ENCODE measurements at places on chromosomes 1 and 21. TPM values are rescaled to one million over a fixed set of nuclear protein-coding genes. Genes with fewer than 3 reads are reported as not detected.

Gene FCRL2
- not detected for total RNA-seq

Gene DYNLT5
- total RNA-seq, result not detected

Gene ITLN1
- total RNA-seq, result not detected

Gene TTLL7
- total RNA-seq, result 5.4 TPM

Gene PRDM2
- total RNA-seq, result 10.4 TPM

Gene PYHIN1
- total RNA-seq, result not detected

Gene LCE3E
- total RNA-seq, result not detected

Gene KRTAP19-1
- not detected for total RNA-seq

Gene SPRR2B
- not detected for total RNA-seq

Gene NR5A2
- 0.03 TPM for total RNA-seq

Gene ALPL
- total RNA-seq, result 410 TPM

Gene CLEC20A
- total RNA-seq, result not detected

Gene CELA2B
- total RNA-seq, result not detected

GRCh38 chr1:183636334-183636682 lies 725 bp upstream of the ARPC5 start:
- DNase-seq, result no peak

DNA sequence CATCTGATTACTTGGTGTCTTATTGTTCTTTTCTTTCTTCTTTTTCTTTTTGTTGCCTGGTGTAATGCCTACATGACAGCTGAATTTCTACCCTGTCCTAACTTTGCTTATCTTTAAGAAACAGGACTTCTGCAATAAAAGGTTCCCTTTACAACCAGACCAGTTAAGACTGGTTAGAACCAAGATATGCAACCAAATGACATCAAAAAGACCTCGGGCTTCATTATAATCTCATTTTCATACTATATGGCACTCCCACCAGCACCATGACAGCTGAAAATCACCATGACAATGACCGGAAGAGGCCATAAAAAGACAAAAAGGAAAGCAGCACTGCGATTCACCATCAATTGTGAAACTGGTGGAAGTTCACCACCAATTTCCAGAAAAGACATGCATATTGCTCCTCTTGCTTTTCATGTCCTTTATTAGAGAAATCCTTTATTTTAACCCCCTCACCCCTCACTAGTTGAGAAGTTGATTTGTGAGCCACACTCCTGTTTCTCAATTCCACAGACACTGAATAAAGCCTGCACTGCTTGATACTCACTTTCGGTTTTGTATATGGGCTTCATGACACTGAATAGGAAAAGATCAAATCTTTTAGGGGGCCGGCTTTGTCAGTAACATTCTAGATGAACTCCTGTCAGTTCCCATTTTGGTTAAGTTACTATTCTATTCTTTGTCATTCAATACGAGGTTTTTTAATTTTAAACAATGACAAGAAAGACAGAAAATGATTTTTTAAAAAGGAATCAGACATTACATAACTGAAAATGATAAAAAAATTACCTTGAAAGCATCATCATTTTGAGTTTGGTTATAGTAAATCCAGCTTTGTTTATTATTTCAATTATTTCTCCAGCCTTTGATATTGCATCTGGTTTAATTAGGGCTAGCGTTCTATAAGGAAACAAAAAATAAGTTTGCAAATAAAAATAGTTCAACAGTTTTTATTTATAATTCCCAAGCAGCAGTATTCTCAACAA lies 58.1 kb downstream of the NME7 start:
- DNase-seq, result no peak

GRCh38 chr1:108843390-108844137 lies 13.3 kb downstream of the AKNAD1 start:
- no peak for DNase-seq

DNA sequence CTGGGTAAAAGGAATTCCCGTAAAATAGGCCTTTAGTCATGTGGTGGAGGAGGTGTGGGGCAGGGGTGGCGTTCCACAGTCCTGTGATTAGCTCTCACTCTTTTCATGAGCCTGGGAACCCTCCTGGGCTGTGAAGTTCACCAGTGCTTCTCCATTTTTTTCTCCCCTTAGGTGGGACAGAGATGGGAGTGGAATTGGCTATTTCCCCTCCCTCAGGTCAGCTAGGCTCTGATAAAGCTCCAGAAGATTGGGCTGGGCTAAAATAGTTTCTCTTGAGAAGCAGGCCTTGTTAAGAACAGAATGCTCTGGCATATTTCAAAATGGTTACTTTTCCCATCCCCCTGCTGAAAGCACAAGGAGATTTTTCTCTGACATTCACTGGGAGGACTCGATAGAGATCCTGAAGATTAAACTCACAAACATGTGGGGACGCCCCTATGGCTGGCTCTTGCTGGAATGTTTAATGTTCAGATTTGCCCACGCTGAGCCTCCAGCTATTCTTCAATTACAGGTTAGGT lies 33.4 kb upstream of the SLC2A1 start:
- no peak for DNase-seq

- no peak for DNase-seq
Observed at GRCh38 chr21:29243188-29243587, 55.5 kb upstream of the BACH1 start.

GRCh38 chr1:70142075-70142474 lies 63.3 kb downstream of the LRRC40 start:
- no peak for DNase-seq

DNA sequence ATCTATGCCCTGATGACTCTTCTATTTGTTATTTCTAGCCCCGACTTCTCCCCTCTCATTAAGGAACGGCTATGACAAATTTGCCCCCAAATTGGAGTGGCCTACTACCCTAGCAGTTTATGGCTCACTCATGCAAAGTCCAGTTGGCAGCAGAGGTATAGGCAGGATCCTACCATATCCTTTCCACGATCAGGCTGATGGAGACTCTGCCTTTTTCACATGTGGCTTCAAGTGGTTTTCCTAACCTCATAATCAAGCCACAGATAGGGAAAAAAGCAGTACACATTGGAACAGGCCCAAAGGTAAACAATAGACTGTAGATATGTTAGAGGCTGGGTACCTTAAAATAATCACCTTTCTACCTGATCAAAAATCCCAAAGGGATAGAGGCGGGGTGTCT lies 292.5 kb downstream of the NCAM2 start:
- no peak for DNase-seq

- DNase-seq, result no peak
Observed at GRCh38 chr1:73097917-73098316, 815.6 kb upstream of the NEGR1 start.

DNA sequence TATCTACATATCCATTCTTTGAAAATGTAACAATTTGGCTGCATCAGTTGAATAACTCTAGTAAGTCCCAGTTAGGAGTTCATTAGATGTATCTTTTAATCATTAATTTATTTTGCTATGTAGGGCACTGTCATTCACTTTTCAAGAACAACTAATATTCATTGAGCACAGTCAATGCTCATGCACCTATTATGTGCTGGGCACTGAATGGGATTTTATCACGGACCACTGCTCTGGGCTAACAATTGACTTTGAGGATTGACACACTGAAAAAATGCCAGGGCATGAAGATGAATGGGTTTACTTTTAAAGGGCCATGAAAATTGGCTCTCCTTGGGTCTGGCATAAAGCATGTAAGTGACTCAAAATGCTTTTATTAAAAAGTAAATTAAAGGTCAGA lies 375.2 kb downstream of the PLPP3 start:
- no peak for DNase-seq

DNA sequence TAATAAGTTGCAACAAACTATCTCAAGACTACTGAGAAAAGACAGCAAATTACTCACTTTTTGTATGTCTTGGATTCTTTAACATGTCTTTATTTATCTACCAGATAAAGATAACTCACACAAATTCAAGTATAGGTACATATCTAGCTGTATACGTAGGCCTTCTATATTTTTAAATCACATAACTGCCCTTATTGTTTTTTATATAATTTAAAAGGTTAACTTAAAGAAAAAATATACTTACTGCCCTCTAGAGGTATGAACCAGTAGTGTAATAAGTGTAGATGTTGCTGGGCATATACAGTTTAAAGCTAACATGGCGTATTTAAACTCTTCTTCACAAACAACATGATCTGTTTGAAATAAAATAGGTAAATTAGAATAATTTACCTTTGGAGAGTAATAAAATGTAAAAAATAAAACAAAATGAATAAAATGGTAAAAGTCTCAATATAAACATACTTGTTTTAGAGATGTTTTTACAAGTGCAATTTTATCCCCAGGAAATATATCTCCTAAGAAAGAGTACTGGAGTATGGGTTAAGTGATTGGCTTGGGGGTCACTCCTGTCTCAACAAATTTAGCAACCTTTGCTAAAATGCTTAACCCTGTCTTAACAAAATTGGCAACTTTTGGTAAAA lies 235.2 kb downstream of the KCNT2 start:
- DNase-seq, result peak; percentile 15

DNA sequence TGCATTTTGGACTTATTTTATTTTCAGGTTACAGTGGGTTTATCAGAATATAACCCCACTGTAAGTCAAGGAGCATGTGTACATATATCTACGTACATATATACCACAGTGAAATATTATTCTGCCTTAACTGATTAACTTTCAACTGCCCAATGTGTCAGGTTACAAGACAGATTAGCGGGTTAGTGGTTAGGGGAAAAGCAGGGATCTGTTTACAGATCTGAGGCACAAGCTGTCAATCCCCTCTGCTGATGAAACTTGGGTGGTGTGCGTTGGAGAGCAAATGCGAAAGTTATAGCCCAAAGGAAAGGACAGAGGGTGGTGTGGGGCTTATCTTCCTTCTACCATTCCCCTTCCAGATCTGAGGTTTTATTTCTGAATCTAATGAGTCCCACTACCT lies 238.2 kb upstream of the KCNK2 start:
- no peak for DNase-seq

- no peak for DNase-seq
Observed at GRCh38 chr1:26779098-26779668, 8.6 kb upstream of the PIGV start.

GRCh38 chr1:116785006-116785405 lies 30.8 kb downstream of the CD2 start:
- DNase-seq, result no peak
